Renal pelvis (tissue), 12 donors: ENCODE measurements at places on chromosomes 3 and 15.

- no peak for DNase-seq
These were observed 123.0 kb upstream of the NR2F2 start for GRCh38 chr15:96207377-96208006.

- no peak for DNase-seq
These were observed 121.9 kb upstream of the ARHGEF3 start for GRCh38 chr3:56923526-56924224.

GRCh38 chr3:122232485-122232884 lies 49.0 kb downstream of the CASR start:
- no peak for DNase-seq

DNA sequence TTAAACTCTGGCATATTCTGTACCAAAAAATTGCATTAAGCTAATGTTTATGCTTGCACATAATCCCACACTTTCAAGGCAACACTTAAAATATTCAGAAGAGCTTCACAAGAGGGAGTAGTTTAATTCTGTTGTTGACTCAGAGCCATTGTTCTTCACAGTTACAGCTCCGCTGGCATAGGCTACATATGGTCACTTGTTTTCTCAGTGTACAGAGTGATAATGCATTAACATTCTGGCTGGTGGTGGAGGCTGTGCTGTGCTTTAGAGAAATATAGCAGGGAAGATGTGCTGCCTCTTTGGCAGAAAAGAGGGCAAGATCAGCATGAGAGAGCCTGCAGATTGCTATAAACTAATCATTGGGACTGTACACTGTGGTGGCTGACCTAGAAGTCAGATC lies 13.3 kb downstream of the NLGN1 start:
- no peak for DNase-seq

DNA sequence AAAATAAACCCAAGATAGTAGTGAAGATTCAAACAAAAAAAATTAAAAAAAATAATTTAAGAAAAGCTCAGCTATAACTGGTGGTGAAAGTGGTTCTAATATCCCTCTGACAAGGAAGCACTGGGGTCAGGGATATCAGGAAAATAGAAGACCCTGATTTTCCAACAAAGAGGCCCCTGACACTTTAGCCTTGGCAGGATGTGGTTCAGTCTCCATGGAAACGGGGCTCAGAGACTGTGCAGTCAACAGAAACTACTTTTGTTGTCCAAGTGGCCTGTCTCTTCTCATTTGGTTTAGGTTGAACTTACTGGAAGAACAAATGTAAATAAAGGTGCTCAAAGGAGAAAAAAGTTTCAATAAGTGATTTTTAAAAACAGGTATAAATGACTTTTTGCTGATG lies 27.2 kb downstream of the INTS14 start:
- peak; percentile 53 for DNase-seq

GRCh38 chr3:8482263-8482662 lies 19.4 kb upstream of the LMCD1 start:
- peak; percentile 46 for DNase-seq

GRCh38 chr3:195699388-195699771 lies 21.4 kb upstream of the MUC20 start:
- no peak for DNase-seq

DNA sequence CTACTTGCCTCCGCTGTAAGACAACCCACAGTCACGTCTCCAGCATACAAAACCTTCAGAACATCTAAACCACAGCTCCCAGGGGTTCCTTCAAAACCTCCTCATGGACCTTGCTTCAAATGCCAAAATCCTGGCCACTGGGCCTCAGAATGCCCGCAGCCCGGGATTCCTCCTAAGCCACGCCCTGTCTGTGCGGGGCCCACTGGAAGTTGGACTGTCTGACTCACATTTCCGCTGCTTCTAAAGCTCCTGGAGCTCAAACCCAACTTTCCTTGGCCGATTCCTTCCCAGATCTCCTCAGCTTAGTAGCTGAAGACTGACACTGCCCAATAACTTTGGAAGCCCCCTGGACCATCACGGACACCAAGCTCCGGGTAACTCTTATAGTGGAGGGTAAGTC lies 17.9 kb upstream of the OR5H6 start:
- DNase-seq = no peak

DNA sequence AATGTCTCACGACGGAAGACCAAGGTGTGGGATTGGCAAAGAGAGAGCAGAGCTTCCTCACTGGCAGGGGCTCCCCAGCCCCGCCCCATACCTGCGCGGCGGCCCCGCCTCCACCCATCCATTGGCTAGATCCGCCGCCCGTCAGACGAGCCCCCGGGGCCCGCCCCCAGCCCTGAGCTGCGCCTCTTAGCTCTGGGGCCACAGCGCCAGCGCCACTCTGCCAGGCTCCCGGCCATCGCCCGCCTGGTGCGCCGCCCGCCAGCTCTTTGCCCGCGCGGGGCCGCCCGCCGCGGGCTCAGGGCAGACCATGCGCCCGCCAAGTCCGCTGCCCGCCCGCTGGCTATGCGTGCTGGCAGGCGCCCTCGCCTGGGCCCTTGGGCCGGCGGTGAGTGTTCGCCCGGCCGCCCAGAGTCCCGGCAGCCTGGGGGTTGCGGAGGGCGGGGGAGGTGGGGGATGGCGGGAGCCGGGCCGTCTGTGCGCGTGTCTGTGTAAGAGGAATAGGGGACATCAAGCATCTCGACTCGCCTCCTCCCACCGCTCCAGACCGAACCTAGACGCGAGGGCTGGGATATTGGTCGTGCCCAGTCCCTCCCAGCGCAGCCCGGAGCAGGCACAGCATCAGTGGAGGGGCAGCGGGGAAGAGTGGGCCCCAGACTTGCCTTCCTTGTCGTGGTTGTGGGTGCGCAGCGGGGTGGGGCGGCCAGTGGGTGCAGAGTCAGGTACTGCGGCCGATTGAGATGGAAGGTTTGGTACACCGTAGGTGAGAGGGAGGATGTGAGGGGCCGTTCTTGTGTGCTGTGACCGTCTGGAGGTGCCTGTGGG lies at the start of gene VIPR1:
Gene VIPR1, plus strand, starts transcription at position 215 of the 822 bp plus-strand sequence. Its CDS starts 93 bp downstream, at position 308.
- DNase-seq = peak; percentile 65

DNA sequence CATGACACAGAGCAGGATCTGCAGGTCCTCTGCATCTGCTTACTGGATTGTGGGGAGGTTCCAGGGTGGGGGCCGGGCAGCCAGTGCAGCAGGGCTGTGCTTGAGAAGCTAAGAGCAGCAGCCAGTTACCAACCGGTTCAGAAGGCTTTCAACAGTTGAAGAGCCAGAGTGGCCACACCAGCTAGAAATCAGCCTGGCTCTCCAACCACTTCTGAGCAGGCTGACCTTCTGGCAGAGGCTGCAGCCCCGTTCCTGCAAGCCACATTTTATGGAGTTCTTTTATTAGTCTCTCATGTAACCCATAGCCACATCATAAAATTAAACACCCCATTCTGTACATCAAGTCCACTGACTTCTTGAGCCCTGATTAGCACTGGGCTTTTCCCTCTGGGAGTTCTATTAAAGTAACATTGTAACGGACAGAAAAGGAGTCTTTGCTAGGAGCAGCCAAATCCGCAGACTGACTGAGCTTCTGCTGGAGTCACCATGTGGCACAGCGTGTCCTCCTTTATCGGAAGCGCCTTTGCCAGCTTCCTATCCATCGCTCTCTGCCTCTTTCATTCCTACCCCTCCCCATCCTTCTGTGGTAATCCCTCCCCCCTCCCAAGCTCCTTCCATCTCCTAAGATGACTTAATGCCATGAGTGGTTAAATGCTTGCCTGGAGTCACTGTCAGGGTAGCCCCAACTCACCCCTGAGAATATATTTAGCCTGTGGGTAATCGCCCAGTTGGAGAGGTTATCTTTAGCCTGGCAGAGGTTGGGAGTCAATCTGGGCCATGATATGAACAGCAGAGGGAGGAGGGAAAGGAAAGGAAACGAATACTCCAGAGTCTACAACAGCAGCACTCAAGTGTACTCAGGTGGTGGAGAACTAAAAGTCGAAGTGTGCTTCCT lies 138.5 kb upstream of the HES1 start:
- DNase-seq = no peak
